ENCODE measurements at places on chromosomes 7 and 10.

DNA sequence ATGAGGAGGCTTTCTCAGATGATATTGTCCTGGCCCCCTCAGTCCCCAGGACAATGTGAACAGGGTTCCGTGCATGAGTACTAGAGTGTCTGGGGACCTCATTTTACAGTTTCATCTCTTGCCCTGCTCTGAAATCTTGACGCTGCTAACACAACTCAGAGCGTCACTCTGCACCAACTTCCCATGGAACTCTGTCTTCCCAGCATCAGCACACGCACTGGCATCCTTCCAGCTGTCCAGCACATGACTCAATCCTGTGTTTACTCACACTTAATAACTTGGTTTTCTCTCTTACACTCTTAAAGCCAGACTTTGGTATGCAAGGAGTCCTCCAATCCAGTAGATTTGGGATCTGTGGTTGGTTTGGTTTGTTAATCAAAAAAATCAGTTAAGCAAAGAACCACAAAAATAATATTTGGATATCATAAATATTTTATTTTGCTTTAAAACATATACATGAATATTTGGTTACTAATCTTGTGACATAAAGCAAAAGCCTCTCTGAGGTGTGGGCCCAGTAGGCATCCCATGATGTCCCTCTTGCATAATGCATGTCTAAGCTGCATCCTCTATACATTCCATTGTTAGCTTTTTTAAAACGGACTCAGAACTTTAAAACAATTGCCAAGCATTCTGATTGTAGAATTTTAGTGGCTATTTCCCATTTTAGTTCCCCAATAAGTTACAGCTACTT, 131.0 kb downstream of the CXCL12 start:
- no peaks in the 10 kb centered on the region for H3K27me3 ChIP-seq
- peaks cover 11% of the 10 kb centered on the region for H3K4me1 ChIP-seq
- peak; percentile 92 for DNase-seq
- H3K27ac ChIP-seq, result peak overlapping the region; percentile 19
- no peaks in the 10 kb centered on the region for H3K36me3 ChIP-seq

DNA sequence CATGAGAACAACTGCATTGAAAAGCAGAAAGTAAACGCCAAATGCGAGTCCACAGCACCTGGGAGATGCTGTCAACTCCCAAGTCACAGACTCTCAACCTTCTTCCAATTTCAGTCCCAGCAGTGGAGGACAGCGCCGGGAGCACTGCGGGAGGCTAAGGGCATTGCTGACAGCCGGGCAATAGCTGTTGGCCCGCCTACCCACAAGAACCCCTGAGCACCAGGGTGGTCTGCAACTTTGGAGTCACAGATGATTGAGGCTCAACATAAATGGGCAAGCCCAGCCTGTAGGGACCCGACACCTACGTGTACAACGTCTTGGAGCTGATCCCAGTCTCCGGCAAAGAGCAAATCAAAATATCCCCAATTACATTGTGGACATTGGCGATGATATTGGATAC, 262.9 kb downstream of the TCERG1L start:
- H3K36me3 ChIP-seq, result no peaks in the 10 kb centered on the region
- H3K27me3 ChIP-seq, result no peaks in the 10 kb centered on the region
- no peak overlapping the region for H3K4me3 ChIP-seq
- no peaks in the 10 kb centered on the region for H3K4me1 ChIP-seq
- DNase-seq, result no peak

DNA sequence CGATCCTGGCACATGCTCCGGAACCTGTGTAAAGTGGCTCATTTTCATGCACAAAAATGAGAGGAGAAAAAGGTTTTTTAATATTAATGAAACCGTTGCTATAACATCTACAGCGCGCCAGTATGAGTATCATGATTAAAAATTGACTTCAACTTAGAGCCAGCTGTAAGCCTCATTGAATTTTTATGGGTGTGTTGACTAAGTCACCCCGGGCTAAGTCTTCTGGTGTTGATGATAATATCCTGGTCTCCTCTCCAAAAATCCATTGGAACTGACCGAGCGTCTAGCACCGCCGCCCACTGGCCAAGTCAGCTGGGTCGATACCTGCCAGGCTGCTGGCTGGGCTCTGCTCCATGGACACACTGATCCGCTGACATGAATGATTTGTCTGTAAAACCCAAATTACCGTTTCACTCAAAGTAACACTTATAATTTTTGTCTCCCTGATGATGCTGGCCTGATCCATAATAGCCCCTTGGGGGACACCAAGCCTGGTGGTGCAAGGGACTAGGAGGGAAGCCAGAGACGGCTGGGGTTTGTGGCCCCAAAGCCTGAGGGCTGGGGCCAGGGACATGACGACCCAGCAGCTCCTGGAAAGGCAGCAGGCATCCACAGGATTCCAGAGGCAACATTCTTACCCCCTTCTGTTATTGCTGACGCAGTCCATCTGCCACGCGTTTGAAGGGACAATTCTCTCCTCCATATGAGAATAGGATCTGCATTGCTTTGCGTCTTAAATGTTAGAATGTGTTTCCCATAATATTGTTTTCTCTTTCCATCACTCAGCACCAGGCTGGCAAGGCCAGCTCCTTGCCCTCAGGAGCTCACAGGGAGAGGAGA, 131.0 kb upstream of the PPP2R2D start:
- no peak for DNase-seq
- no peaks in the 10 kb centered on the region for H3K27me3 ChIP-seq
- H3K4me3 ChIP-seq, result no peak overlapping the region
- no peaks in the 10 kb centered on the region for H3K36me3 ChIP-seq
- no peaks in the 10 kb centered on the region for H3K4me1 ChIP-seq

GRCh38 chr10:90911133-90912051, 9.5 kb downstream of the ANKRD1 start:
- H3K4me3 ChIP-seq, result no peak overlapping the region
- H3K27ac ChIP-seq, result no peak overlapping the region
- peaks cover 8% of the 10 kb centered on the region for H3K4me1 ChIP-seq
- DNase-seq, result peak; percentile 84
- H3K27me3 ChIP-seq, result no peaks in the 10 kb centered on the region

GRCh38 chr10:132138596-132138995, 48.2 kb upstream of the DPYSL4 start:
- no peak overlapping the region for H3K4me3 ChIP-seq
- H3K27me3 ChIP-seq, result no peaks in the 10 kb centered on the region
- DNase-seq, result no peak
- H3K27ac ChIP-seq, result no peak overlapping the region
- H3K4me1 ChIP-seq, result no peaks in the 10 kb centered on the region

DNA sequence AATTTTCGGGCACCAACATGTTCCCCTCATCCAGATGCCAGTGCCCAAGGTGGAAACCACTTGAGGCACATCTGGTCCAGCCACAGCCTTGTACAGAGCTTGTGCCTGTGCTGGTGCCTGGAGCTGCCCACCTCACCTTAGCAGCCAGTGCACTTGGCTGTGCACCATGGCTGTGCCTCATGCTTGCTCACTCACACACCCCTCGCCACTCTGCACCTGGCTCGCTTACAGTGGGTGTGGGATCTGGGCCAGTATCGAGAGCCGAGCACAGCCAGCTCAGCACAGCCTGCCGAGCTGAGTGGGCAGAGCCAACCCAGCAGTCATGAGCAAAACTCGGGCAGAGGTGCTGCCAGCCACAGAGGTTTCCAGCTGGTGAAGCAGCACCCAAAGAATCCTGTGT, 139.9 kb upstream of the NUPR2 start:
- H3K27ac ChIP-seq, result no peak overlapping the region
- no peaks in the 10 kb centered on the region for H3K36me3 ChIP-seq
- no peak overlapping the region for H3K4me3 ChIP-seq
- DNase-seq, result no peak
- H3K4me1 ChIP-seq, result no peaks in the 10 kb centered on the region
- H3K27me3 ChIP-seq, result no peaks in the 10 kb centered on the region

DNA sequence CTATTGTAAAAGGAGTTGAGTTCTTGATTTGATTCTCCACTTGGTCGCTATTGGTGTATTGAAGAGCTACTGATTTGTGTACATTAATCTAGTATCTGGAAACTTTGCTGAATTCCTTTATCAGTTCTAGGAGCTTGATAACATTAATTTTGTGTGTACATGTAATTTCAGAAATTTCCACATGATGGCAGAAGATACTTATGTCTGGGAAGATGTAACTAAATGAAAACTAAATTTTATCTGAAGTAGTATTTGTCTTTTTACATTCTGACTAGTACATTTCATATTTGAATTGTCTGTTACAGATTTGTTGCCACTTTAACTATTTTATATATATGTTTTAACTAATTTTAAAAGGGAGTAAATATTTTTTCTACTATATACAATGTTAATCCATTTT, 27.6 kb downstream of the SDHAF3 start:
- H3K36me3 ChIP-seq, result no peaks in the 10 kb centered on the region
- H3K27me3 ChIP-seq, result no peaks in the 10 kb centered on the region
- H3K27ac ChIP-seq, result no peak overlapping the region
- H3K4me1 ChIP-seq, result peaks cover 6% of the 10 kb centered on the region

GRCh38 chr7:5218564-5219360, 28.7 kb downstream of the WIPI2 start:
- H3K27ac ChIP-seq, result no peak overlapping the region
- H3K4me1 ChIP-seq, result no peaks in the 10 kb centered on the region
- no peak overlapping the region for H3K4me3 ChIP-seq
- H3K27me3 ChIP-seq, result no peaks in the 10 kb centered on the region
- H3K36me3 ChIP-seq, result peaks cover 61% of the 10 kb centered on the region
- no peak for DNase-seq

GRCh38 chr10:4824791-4825310, 1.2 kb upstream of the AKR1E2 start:
- peaks cover 19% of the 10 kb centered on the region for H3K4me1 ChIP-seq
- no peak overlapping the region for H3K27ac ChIP-seq
- H3K4me3 ChIP-seq, result no peak overlapping the region
- no peaks in the 10 kb centered on the region for H3K27me3 ChIP-seq
- no peaks in the 10 kb centered on the region for H3K36me3 ChIP-seq

GRCh38 chr7:159107161-159107892, 37.3 kb downstream of the VIPR2 start:
- H3K27me3 ChIP-seq, result no peaks in the 10 kb centered on the region
- H3K4me1 ChIP-seq, result no peaks in the 10 kb centered on the region
- no peak overlapping the region for H3K27ac ChIP-seq
- no peaks in the 10 kb centered on the region for H3K36me3 ChIP-seq

DNA sequence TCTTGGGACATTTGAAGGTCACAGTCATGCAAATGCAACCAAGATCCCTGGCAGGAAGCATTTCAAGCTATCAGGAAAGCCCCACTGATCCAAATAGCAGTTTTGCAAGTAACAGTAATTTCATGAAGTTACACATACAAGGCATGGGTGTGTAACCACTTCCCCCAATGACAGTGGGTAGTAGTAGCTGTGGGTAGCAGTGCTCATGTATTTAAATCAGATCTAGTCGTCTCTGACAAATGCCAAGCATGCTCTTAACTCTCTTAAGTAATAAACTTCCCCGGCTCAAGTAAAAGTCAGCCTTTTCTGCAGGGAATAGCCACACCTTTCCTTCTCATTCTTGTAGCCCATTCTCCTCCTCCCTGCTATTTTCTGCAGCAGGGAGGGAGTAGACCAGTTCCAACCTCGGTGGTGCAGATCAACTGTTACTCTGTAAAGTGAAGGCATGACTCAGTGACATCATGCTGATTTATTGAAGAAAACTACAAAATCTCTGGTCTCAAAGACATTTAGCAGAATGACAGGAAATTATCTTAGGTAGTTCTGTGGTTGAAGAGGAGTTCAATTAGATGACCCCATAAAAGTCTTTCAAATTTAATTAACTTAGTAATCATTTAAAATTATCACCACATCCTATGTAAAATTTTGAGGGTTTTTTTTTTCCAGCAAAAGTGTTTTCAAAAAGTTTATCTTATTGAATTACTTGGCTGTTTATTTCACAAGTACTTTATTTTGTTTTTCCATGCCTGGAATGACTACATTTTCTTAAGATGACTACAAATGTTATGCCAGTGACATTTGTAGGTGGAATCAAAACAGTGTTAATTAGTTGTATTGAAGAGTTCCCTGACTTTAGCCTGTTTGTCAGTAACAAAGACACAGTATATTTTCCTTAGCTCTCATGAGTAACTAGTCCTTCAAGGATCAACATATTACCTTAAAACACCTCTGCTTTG, 568.3 kb downstream of the INHBA start:
- no peak overlapping the region for H3K27ac ChIP-seq
- H3K4me1 ChIP-seq, result peaks cover 12% of the 10 kb centered on the region
- H3K36me3 ChIP-seq, result no peaks in the 10 kb centered on the region
- 0 out of 2 replicates have a peak, but pooled peaks cover 4% of the 10 kb centered on the region for H3K27me3 ChIP-seq
- H3K4me3 ChIP-seq, result no peak overlapping the region
- peak; percentile 49 for DNase-seq

DNA sequence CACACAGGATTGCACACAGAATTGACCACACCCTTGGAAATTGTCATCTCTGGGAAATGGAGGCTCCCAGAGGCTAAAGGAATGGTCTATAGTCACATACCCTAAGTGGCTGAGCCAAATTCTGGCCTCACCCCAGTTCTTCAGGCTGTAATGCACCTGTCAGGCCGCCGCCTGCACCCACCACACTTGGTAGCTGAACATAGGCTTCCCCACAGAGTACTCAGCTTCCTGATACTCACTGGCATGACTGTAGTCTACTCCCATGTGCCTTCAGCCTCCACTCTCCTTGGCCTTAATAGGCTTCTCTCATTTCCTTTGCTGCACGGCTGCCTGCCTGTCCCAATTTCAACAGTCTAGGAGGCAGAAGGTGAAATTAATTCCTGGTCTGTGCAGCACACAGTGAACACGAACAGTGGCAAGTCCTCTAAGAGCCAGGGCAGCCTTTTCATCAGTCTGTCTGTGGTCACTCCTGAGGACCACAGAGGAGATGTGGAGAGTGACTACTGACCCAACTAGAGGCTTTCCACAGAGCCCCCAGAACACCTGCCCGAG, 42.5 kb downstream of the NUDCD3 start:
- DNase-seq, result no peak
- no peak overlapping the region for H3K4me3 ChIP-seq
- H3K36me3 ChIP-seq, result no peaks in the 10 kb centered on the region
- H3K27ac ChIP-seq, result no peak overlapping the region
- H3K4me1 ChIP-seq, result peaks cover 23% of the 10 kb centered on the region

DNA sequence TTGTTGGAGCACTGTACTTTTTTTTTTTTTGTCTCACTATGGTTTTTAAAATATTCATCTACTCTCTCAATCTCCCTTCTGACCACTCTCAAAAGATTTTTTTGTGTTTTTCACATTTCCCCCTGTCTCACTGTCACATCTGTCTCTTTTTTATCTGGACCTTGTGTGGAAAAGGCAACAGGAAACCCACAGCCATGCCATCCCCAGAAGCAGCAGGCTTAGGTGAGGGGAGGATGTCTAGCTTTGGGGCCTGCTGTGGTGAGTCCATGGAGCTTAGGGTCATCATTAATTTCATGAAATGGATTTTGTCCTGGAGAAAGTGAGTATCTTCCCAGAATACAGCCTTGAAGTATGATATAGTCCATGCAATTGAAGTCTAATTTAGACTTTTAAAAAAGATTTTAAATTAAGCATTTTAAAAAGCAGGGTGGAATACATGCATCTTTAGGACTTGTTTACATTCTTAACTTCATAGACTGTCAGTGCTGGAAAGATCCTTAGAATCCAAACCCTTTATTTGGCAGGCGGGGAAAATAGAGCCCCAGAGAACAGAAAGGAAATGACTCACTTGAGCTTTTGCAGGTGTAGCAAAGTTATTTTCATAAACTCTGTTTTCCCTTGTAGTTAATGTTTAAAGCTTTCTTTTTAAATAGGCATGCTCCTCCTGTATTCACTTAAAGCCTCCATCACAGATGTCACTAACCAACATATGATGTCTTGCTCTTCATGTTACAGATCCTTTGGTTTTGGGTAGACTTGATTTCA, 25.1 kb downstream of the MINDY4 start:
- no peaks in the 10 kb centered on the region for H3K27me3 ChIP-seq
- H3K36me3 ChIP-seq, result no peaks in the 10 kb centered on the region
- peak; percentile 61 for DNase-seq
- no peak overlapping the region for H3K27ac ChIP-seq
- peaks cover 49% of the 10 kb centered on the region for H3K4me1 ChIP-seq

Measured in GM23248 (cell line).